M059J (cell line): ENCODE measurements at places on chromosomes 6 and 20.

GRCh38 chr20:34541264-34541901 lies 17.1 kb upstream of the MAP1LC3A start:
- DNase-seq, result no peak

GRCh38 chr20:54416770-54417169 lies 58.6 kb upstream of the DOK5 start:
- no peak for DNase-seq

DNA sequence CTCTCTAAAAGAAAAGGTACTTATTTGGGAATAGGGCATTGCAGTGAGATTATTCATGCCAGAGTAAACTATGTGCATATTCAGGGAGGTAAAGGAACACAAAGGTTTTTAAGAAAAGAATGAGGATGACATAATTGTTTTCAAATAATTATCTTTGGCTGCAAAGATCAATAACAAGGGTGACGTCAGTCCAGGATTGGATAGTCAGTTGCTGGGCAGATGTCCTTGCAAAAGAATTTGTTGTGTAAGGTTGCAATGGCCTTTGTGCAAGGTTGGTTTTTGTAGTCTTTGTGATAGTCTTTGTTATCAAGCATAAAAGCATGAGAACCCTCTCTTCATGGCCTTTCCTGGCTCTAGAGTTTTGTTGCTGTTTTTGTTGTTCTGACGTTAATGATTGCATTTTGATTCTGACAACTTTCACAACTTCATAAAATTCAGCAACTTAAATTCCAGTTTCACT lies 17.7 kb downstream of the LOC128125822 start:
- DNase-seq, result no peak

DNA sequence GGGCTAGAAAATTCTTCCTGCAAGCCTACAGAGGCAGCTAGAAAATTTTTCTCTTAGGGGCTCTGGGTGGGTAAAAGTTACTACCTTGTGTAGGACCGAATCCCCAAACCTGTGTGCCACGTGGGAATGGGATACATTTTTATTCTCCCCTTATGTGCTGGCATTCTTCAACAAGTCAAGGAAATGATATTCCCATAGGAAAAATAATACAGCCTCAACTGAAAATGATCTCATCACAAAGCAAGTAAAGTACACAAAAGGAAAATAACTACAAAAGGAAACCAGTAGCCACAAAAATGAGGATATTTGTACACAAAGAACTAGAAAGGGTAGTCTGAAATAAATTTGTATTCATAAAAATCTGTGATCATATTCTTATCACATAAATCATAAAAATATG lies 298.1 kb downstream of the LAMA2 start:
- no peak for DNase-seq

GRCh38 chr6:110738899-110739365 lies 76.3 kb downstream of the CDK19 start:
- no peak for DNase-seq

DNA sequence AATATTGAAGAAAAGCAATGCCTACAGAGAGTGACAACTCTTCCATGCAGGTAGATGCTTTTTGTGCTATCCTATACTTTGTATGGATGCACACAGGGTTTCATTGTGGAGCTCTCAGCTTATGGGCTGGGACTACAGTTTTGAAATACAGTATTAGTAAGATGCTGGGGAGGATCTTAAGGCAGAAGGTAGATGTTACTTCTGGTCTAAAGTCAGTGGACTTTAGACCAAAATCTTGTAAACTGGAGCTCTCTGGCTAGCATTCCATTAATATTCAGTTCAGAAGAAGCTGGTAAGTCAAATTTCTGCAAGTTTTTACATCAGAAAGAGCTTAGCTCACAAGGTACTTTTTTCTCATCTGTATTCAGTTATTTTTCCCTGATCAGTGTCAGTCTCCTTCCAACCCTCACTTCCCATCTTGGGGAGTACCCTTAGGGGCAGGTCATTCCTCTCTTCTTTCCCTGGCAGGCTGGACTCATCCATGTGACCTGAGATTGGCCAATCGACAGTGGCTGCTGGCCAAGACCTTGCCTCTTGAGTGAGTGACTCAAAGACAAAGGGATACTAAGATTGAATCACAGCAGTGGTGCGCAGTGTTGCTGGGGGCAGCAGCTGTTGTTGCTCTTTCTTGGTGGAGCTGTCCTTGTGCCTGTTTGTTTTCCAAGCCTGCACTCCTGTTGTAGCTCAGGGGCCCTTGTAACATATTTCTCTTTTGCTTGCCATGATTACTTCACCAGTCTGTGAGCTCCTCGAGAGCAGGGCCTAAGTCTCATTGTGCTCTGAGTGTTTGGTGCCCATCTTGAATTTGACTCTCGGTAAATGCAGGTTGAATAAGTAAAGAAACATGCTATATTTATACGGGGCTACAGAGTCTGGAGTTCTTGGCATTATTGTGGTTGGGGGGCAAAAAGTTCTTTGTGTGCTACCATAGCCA lies 2.8 kb upstream of the PHF20 start:
- peak; percentile 99 for DNase-seq

DNA sequence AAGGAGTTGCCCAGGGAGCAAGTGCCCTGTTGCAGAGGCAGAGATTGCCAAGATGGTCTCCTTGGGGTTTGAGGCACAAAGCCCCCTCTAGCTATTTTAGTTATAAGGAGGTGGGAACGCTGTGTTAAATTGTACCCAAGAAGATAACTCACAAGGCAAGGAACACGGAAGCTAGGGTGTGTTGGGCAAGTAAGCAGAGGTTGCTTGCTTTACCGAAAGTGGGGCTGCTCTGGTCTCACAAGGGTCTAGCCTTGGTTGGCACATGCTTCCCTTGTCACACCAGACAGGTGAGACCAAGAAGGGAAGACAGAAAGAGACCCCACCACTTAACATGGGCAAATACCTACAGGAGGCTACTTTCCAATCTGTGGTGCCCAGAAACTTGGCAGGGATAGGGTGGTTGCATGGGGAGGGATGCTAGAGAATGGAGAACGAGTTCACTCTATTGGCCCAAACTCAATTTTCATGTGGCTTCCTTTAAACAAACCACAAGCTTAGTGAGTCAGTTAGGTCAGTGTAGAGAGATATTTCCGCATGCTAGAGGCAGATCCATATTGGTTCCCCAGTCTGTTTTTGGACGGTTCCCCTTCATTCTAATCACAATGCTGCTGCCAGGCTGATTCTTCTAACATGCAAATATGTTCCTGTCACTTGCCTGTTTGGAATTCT lies 42.4 kb downstream of the PLAGL1 start:
- peak; percentile 92 for DNase-seq

DNA sequence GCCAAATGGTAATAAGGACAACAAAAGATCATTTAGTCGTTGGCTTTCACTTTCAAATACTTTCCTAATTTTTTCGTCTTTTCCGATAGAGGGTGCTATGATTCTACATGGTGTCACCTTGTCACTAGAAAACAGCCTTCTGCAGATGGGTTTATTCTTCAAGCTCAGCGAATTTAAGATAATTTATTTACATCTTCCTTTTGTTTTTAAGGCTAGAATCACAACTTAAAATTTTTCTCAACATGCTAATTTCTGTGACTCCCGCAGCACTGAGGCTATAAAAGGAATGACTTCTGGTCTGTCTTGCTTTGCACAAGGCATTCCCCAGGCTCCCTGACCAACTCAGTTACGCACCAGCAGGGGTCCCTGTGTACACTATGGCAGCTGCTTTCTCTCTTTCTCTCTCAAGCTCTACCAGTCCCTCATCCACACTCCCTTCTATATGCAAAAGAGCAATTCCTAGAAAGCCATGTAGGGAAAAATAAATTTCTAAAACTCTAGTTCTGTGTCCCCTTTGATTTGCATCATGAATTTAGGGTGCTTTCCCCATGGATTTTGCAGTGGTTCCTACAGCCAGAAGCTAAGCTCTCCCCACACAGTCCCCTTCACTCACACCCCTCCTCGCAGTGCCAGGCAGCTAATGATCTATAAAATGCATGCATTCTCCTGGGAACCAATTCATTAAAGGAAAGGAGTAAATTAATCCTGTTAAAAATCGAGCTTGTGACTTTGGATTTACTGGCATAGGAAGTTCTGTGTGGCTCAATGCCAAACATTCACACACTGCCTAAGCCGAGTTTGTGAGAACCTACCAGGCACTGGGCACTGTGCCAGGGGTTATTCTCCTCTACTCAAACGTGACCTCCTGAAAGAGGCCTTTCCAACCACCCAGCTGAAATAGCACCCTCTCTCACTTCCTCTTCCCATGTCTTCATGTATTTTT lies 74.5 kb downstream of the DCDC2 start:
- DNase-seq, result peak; percentile 87

DNA sequence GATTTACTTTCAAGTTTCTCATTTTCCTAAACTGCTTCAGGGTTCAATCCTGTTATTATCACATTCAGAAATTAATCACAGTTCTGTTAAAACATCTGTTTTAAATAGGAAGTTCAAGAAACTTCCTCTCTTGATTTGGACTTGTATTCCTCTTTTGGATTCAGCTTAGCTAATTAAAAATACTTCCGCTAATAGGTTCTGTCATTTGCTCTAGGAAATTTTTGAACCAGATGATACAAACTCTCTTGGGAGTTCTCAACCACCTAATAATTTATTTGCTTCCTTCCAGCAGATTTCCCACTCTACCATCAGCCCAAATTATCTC lies 15.9 kb upstream of the TMEM30A start:
- DNase-seq, result no peak

- DNase-seq, result peak; percentile 39
These were observed 265.3 kb upstream of the BMP2 start for GRCh38 chr20:6502219-6502618.

GRCh38 chr20:33660035-33660684 lies 2.0 kb upstream of the C20orf144 start:
- DNase-seq, result no peak

DNA sequence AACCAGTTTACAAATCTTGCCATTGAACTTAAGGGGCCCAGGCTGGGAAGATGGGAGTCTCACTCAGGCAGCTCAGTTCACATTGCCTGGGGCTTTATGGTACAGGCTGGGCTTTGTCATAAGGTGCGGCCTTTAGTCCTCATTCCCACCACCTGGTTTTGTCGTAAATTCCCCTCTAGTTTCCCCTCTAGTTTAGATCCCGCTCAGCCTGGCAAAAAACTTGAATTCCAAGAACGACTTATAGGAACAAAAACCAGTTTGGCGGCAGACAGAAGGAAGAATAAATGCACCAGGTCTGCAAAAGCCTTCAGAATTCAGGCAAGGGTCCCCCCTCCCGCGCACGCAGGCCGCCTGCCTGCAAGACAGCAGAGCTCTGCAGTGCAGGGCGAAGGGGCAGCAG lies 4.1 kb downstream of the BMP7 start:
- no peak for DNase-seq

- DNase-seq, result no peak
These were observed 644.1 kb upstream of the CITED2 start for GRCh38 chr6:140018588-140018987.

- no peak for DNase-seq
These were observed 36.5 kb upstream of the PSMF1 start for GRCh38 chr20:1081891-1082290.

DNA sequence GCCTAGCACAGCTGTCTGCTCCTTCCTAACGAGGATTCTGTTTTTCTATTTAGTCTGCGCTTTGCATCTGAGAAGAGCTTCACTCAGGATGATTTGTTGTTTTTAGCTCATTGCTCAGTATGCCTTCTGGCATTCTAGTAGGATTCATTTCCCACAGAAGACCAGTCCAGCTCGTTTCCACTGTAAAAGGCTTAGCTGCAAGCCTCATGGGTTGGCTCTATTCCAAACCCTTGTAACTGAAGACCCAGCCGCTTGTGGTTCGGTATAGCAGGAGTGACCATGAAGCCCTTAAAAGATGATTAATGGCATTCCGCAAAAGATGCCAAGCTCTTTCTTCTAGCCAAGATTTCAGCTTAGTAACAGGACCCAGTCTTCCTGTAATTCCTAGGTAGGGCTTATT lies 7.2 kb downstream of the ADGRF1 start:
- peak; percentile 100 for DNase-seq

DNA sequence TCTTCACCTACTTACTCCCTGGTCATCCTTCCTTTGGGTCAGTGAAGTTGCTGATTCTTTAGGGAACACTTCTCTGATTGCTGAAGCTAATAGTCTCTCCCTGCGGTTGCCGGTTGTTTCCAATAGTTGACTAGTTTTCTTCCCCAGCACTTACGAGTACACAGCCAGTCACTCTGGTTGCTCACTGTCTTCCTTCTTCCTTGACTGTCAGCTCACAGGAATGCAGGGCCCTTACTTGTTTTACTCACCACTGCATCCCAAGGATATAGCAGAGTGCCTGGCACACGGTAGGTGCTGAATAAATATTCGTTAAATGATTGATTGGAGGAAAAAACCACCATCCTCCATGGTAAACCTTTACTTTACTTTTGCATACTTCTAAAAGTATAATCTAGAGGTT lies 345.0 kb downstream of the QKI start:
- peak; percentile 34 for DNase-seq

- DNase-seq, result peak; percentile 92
These were observed 9.0 kb downstream of the LRP11 start for GRCh38 chr6:149855040-149855654.
